ENCODE measurements at places on chromosomes 3 and 15.

- no peak for DNase-seq
Observed at GRCh38 chr3:74282202-74282601, 332.3 kb downstream of the CNTN3 start.

- DNase-seq: no peak
Observed at GRCh38 chr15:31871166-31871886, 159.0 kb upstream of the CHRNA7 start.

DNA sequence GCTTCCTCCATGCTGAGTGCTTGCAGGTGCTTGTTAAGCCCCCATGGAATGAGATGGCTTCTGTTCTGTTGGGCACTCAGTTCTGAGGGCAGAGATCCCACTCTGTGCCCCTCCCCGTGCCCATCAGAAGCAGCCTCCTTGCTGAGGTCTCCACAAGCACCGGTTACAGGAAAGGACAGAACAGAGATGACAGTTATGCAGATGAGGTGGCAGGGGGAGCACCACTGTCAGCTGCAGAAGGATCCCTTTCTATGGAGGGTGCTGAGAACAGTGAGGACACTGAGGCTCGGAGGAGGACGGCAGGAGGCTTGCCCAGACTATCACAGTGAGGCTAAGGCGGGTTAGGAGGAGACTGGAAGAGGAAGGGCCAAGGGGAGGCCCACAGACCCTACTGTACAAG lies 12.4 kb downstream of the CACNA2D2 start:
- DNase-seq: no peak

- DNase-seq: no peak
Observed at GRCh38 chr3:87997298-87997697, 61.5 kb downstream of the CGGBP1 start.

GRCh38 chr3:77190374-77190773 lies 150.5 kb downstream of the ROBO2 start:
- DNase-seq: no peak

DNA sequence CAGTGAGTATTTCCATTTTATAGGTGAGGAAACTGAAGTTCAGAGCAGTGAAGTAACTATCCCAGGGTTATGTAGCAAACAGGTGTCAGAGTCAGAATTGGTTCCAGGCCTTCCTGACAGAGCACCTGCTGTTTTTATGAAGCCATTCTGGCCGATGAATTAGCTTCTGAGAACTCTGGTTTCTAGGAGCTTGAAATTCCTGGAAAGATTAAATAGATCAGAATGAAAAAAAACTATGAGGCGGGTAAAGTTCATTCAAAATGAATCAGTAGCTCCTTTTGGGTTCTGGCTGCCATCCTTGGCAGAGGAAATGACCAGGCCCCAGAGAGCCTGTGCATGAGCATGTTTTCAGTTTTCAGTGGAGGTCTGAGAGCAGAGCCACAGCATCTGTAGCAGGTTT lies 59.3 kb upstream of the CFAP161 start:
- no peak for DNase-seq

DNA sequence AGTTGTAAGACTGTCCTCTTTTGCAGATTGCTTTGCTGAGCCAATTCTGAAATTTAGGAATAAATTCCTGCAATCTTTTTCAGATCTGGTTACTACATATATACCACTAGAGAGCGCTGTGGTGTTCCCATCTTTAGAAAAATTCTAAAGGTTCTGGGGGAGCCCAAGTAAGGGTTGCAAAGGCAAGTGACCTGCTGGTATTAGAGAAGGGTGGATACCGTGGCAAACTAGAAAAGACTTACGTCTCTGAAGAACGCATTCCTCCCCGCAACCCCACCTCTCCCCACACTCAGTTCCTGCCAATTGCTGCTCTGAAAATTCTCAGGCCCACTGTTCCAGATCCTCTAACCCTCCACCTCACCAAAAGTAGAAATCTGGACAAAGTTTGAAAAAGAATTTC lies 48.5 kb downstream of the EFHB start:
- DNase-seq: no peak

GRCh38 chr3:142615171-142615570 lies 19.0 kb downstream of the PLS1 start:
- DNase-seq: no peak

GRCh38 chr3:184953401-184953800 lies 141.4 kb downstream of the VPS8 start:
- no peak for DNase-seq

DNA sequence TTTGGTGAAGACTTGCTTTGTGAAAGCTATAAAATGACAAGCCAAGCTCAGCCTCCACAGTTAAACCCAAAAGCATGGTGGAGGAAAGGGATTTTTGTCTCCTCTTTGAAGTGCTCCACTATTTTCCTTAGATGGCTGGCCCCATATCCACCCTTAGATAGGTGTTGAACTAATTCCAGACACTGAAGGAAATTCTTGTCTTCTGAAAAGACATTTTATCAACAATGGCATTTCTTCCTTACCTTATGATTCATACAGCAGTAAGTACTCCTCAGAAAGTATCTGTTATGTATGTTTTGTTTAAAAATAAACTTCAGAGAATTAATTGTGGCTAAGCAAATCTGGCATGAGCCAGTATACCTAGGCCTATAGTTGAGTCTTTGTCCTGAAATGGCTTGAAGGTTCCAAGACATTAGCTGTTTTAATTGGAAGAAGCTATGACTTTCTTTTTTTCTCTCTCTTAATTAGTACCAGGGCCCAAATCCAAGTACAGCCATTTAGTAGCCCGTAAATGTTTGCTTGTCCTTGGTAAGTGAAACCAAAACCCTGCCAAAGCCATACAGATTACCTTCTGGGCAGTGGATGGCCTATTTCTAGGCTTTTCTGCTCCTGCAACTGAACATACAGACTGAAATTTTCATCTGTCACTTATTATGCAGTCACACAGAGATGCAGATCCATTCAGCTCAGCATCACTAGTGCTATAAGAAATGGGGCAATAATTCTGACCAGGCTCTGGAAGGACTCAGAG lies 5.1 kb upstream of the BFSP2 start:
- DNase-seq: no peak

DNA sequence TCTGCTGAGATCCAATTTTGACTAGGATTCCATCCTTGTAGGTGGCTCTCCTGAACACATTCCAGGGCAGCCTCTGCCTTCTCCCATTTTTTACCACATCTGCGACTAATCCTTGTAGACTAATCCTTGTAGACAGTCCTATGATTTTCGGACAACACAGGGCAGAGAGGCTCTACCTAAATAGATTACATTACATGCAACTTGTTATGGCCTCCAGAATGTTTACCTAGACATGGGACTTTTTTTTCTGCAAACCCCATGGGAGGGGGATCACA lies 239.3 kb upstream of the WNT5A start:
- DNase-seq: no peak

DNA sequence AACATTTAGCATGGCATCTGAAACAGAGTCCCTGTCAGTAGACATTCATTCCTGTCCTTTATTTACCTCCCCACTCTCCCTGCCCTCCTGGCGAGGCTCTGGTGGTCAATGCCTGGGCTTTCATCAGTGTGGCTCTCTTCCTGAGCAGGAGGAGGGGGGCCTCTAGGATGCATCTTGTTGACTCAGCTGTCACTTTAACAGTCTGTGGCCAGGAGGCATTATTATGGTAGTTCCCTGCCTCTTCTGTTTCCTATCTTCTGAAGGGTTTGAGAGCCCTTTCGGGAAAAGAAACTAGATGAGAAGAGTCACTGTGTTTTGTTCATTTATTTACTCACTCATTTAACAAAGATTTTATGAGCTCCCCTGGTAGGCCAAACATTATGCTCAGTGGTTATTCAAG lies 2.4 kb upstream of the PPP1R14D start:
- DNase-seq: no peak

GRCh38 chr3:46902188-46902631 lies 24.7 kb downstream of the PTH1R start:
- no peak for DNase-seq

DNA sequence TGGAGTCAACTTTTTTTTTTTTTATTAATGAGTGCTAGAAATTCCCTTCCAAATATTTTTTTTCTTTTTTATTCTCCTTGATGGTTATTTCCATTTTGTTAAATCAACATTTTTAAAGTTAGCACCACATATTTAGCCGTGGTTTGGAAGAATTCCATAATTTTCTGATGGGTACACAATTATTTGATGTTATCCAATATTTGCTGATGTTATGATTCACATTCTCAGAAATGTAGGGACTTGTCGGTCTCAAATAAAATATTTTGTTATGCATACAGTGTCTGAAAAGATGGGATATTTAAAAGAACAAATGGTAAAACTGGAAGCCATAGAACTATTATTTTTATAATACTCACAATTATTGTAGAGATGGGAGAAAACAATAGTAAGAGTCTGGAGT lies 911.5 kb upstream of the GBE1 start:
- no peak for DNase-seq

- DNase-seq: no peak
Observed at GRCh38 chr3:151224268-151224866, 21.4 kb upstream of the GPR171 start.

DNA sequence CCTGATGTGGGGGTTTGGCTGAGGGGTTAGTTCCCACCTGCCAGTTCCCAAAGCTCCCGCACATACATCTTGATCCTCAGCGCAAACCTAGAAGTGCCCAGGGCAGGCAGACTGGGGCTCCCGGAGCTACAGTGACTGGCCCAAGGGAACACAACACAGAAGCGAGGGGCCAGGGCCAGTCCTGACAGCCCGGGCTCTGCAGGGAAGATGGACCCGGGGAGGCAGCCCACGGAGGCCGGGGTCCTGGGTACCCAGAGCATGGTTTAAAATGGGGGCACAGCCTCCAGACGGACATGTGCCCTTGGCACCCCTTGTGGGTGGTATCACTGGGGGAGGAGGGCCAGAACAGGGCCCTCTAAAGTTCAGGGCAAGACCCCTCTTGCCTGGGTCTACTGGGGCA lies 5.1 kb downstream of the CPN2 start:
- DNase-seq: no peak

DNA sequence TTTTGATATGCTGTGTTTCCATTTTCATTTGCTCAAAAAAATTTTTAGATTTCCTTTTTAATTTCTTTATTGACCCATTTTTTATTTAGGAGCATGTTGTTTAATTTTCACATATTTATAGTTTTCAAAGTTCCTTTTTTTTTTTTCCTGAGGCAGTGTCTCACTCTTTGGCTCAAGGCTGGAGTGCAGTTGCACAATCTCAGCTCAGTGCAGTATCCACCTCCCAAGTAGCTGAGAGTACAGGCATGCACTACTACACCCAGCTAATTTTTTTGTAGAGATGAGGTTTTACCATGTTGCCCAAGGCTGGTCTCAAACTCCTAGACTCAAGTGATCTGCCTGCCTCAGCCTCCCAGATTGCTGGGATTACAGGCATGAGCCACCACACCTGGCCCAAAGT lies 36.2 kb downstream of the PFN2 start:
- no peak for DNase-seq

DNA sequence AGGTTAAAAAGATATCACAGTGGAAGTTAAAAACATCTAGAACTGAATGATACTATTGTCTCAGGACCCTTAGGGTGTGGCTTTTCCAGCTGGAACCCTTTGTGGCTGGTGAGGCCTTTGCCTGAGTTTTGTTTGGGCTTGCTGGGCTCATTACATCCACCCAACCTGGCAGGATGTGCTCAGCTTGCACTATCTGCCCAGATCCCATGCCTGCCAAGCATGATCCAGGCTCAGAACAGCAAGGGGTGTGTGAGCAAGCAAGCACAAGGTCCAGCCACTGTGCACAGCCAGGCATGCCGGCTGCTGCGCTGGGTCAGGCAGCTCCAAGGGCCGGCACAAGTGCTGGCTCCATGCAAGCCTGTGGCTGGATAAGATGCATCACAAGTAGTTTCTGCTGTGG lies 512.7 kb upstream of the CDIN1 start:
- DNase-seq: no peak

DNA sequence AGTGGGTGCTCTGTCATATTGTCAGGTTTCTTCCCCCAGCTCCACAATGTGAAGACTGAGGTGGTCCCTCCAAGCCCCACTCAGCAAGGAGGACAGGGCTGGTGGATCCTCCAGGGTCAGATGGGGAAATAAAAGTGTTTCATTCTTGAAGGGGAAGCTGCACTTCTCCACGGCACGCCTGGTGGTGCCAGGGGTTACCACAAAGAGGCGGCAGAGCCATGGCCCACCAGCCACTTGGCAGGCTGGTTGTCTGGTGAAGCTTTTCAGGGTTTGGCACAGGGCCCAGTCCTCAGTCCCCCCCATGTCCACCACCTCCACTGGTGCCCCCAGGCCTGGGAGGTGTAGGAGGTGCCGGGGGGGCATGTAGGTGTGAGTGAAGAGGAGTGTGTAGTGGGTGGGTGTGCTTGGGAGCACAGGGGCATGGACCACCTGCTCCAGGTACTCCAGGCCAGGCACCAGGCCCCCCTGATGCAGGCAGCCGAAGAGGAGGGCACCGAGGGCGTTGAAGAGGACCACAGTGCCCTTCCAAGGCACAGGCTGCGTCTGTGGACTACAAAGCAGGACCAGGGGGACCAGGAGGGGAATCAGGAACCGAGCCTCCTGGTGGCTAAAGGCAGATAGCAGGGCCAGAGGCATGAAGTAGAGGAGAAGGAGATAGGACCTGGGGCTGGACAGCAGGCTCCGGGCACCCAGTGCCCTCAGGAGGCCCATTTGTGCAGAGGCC lies 5.0 kb upstream of the NCBP2 start:
- DNase-seq: no peak

- no peak for DNase-seq
Observed at GRCh38 chr3:124770336-124771082, 40.3 kb downstream of the UMPS start.

GRCh38 chr3:27380433-27381357 lies 11.5 kb upstream of the NEK10 start:
- DNase-seq: no peak

- no peak for DNase-seq
Observed at GRCh38 chr15:28959326-28959725, 73.6 kb downstream of the APBA2 start.

DNA sequence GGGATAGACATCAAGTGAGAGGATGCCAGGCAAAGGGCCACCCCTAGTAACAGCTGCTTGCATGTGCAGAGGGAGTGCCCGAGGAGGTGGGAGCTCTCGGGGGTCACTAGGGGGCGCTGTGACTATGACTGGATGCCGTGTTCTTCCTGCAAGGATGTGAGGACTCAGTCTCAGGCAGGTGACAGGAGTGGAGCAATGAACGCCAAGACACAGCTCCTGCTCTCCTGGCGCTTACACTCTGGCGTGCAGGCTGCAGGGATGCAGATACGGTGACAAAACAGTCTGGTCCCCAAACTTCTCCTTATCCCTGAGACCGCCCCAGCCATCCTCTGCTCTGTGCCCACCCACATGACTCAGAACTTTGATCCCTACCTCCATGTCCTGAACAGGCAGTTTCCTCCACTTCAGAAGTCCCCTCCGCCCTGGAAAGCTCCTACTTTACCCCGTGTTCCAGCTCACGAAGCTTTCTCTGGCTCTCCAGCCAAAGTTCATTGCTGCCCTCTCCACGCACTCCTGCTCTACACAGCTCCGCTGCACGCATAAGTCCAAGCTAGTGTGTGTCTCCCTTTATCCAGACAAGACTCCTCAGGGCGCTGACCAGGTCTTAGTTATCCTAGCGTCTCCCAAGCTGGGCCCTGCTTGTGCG lies 14.7 kb downstream of the RHOV start:
- peak; percentile 74 for DNase-seq

DNA sequence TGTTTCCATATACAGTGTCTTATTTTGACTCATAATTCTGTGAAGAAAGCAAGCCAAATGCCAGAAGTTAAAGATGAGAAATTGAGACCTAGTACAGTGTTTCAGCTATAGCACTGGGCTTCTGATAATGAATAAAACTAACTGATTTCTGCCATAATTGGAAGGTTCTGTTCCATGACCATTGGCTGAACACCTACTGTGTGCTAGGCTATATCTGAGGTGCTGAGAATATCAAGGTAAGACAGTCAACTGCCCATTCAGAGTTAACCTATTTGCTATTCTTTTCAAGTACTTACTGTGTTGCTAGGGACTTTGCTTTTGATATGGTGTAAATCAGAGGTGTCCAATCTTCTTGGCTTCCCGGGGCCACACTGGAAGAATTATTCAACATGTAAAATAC lies 73.4 kb downstream of the LHFPL4 start:
- DNase-seq: no peak
